Cerebellar nuclear complex (tissue), 1 donor: ENCODE measurements at places on chromosomes 2 and 18.

DNA sequence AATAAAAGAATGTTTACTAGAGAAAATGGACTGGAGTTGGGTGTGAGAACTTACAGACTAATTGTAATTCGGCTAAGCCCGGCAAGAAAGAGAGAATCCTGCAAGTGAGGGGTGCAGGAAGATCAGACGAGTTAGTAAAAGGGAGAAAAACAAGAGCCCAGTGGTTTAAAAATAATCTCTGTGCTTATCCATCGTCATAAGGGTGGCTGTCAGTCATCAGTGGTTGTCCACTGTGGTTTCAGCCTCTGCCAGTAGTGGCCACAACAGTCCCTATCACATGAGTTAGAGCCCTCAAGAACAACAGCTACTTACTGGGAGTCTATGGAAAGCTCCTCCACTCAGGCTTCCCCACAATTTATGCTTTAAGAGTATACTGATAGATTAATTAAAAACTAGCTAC lies 239.8 kb downstream of the SETBP1 start:
- no peak for DNase-seq

DNA sequence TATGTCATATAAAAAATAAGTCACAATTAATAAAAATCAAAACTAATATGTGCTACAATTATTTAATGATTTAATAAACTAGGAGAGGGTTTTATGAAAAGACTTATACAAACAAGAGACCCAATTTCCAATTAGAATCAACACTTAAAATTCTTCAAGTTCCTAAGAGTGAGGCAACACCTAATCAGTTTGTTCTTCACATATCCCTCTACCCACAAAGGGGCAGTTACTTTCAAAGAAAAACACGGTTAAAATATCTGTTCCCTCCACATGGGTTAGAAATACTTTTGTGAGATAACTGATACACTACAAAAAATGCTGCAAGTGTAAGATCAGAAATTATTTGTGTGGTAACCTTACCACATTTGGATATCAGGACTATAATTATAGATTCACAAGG lies 357.0 kb downstream of the ERBB4 start:
- no peak for DNase-seq

- no peak for DNase-seq
These were observed 693 bp upstream of the PDK1 start for GRCh38 chr2:172555272-172555521.

DNA sequence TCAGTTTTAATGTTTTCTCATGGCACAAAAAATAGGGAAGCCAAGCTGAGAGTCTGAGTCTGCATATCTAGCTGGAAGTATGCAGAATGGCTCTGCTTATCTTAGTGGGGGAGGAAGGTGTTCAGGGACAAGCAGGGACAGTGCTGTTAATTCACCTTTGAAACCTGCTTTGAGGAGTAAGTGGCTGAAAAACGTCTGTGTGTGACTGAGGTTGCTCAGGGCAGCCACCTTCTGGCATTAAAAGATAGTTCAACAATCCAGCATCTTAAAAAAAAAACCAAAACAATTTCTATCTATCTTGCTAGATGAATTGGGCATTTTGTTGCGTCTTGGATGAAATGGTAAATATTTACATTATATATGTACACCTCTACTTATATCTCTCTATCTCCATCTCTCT lies 2.0 kb upstream of the TRPM8 start:
- no peak for DNase-seq

- DNase-seq: no peak
These were observed 77.9 kb downstream of the CLIP4 start for GRCh38 chr2:29193111-29193510.

- DNase-seq: no peak
These were observed 164.5 kb upstream of the SIX3 start for GRCh38 chr2:44777036-44777435.

DNA sequence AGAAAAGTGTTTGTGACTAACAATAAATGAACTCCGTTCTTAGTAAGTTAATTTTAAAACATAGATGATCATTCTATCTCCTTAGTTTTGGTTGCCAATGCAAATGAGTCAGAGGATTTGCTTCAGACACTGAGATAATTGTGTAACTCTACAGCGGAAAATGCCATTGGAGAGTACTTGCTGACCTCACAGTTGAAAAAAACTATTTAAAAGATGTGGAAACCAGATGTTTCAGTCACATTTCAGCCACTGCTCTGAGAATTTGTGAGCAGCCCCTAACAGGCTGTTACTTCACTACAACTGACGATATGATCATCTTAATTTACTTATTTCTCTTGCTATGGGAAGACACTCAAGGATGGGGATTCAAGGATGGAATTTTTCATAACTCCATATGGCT lies at the start of gene TNFAIP6:
Gene TNFAIP6, plus strand, starts transcription at position 234 of the 400 bp plus-strand sequence. Its CDS starts 75 bp downstream, at position 309.
- no peak for DNase-seq

DNA sequence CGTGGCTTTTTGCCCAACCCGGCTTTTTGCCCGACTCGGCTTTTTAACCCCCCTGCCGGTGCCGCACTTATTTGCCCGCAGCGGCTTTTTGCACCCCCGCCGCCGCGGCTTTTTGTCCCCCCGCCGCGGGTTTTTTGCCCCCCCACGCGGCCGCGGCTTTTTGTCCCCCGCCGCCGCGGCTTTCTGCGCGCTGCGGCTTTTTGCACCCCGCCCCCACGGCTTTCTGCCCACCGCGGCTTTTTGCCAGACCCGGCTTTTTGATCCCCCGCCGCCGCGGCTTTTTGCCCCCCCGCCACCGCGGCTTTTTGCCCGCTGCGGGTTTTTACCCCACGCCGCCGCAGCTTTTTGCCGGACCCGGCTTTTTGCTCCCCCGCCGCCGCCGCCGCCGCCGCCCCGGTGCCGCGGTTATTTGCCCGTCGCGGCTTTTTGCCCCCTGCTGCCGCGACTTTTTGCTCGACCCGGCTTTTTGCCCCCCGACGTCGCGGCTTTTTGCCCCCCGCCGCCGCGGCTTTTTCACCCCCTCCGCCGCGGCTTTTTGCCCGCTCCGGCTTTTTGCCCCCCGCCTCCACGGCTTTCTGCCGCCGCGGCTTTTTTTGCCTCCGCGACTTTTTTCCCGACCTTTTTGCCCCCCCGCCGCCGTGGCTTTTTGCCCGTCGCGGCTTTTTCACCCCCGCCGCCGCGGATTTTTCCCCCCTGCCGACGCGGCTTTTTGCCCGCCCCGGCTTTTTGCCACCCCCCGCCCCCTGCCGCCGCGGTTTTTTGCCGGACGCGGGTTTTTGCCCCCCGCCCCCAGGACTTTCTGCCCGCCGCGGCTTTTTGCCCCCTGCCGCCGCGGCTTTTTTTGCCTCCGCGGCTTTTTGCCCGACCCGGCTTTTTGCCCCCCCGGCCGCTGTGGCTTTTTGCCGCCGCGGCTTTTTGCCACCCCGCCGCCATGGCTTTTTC lies 2786.5 kb downstream of the RPIA start:
- no peak for DNase-seq

- DNase-seq: no peak
These were observed 6.5 kb upstream of the THOC1 start for GRCh38 chr18:274313-274712.

GRCh38 chr18:47036298-47036874 lies 965 bp upstream of the ELOA2 start:
- DNase-seq: no peak

DNA sequence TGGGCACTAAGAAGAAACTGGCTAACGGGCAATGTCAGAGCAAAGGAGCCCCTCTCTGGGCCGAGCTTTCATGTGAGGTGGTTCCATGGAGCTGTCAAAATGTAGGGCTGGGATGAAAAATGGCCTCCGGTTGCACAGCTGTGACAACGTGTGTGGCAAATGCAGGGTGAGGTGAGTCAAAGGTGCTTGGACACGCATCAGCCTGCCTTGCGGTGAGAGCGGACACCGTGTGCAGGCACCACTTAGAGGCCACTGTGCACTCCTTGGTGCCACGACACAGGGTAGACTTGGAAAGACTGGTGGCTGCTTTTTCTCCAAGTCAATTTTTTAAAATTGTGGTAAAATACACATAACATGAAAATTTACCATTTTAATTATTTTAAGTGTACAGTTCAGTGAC lies 195.4 kb downstream of the ZBTB7C start:
- no peak for DNase-seq

DNA sequence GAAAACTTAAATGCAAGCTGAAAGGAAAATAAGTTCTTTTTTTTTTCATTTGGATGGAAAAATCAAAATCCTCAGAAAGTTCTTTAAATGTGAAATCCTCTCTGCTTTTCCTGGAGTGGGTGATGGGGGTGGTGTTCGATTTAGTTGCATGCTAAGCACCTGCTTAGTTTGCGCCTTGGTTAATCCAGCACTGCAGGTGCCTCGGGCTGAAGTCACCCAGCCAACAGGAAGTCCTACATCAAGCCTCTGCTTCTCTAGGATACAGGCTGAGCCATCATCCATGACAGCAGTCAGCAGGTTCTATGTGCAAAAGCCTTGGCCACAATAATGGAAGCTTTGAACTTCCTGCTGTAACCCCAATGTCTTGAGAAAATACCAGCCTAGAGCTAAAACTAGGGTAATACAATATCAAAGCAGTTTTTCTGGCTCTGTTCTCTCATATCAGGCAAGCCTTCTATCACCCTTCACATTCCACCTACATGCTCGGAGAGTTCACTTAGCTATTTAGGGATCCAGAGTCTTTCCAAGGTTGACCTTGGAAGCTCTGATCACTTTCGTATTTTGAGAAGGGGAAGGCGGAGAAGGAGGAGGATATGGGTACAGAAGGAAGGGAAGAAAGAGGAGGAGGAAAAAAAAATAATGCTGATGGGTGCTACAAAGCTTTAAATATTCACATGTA lies 116.1 kb upstream of the LRRTM1 start:
- DNase-seq: no peak

DNA sequence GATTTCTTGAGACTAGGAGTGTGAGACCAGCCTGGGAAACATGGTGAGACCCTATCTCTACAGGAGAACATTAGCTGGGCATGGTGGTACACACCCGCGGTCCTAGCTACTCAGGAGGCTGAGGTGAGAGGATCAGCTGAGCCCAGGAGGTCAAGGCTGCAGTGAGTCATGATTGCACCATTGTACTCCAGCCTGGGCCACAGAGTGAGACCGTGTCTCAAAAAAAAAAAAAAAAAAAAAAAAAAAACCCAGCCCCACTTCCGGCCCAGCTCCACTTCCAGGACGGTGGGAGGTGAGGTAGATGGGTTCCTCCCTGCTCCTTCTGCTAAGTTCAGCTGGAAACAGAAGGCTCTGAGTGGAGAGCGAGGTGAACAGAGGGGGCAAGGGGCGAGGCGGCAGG lies 41.4 kb upstream of the NFATC1 start:
- DNase-seq: no peak

GRCh38 chr2:200905618-200906296 lies 16.6 kb downstream of the NIF3L1 start:
- peak; percentile 13 for DNase-seq

DNA sequence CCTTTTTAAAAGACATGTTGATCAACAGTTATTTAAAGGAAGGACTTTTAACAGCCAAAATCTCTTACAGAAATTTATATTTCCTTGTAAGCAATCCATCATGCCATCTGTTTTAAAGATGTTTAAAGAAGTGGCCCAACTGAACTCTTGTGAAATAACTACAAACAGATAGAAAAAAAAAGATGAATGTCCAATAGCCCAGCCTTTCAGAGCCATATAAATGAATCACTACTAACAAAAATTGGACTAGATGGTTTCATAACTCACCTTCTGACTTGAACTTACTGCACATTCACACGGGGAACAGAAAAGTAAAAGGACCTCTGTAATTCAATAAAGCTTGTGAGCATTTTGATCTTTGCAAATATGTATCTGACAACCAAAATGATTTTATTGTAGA lies 319.0 kb upstream of the CHAC2 start:
- DNase-seq: no peak

DNA sequence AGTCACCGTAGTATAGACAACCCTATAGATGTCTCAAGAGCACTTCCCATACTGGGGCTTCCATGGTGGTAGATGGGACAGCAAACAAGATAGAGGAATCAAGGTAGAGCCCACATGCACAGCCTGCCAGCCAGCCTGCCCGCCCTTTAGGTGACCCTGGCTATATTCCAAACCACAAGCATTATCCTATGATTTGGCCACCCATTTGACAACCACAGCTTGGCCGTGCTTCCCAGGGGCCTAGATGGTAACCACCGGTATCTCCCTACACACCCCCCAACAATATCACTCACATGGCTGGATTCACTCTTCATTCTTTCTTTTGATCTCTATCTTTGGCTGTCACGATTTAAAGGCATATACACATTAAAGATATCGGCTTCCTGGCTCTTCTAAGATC lies 85.3 kb downstream of the CDK15 start:
- DNase-seq: no peak

DNA sequence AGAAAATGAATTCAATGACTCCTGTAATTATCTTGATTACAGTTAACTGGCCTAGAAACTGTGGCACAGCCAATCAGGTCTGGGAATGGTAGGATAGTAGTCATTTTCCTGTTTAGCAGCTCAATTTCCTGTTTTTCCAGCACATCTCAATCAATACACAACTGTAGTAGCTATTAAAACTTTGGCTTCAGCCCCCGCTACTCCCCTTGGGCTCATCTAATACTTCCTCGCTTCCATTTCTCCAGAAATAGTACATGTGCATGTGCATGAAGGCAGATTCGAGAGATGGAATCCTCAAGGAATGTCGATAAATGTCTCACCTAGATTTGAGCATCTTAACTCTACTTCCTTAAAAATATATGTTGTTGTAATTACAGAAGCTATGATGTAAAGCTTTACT lies 9.7 kb downstream of the COBLL1 start:
- DNase-seq: no peak

DNA sequence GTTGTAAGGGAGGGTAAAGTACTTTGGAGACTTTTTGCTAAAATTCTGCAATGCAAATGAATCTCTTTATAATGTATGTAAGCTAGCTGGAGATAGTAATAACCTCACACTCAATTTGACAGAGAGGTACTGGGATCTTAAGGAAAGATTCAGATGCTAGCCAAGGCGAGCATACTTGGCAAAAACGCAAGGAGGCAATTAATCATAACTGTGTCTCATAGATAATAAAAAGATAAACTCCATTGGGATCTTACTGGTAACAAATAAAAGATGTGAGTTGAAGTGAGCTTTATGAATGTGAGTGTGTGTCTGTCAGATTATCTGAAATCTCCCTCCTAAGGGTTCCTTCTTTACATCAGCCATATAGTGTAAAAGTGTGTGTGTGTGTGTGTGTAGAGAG lies 533.0 kb downstream of the TMX3 start:
- no peak for DNase-seq

DNA sequence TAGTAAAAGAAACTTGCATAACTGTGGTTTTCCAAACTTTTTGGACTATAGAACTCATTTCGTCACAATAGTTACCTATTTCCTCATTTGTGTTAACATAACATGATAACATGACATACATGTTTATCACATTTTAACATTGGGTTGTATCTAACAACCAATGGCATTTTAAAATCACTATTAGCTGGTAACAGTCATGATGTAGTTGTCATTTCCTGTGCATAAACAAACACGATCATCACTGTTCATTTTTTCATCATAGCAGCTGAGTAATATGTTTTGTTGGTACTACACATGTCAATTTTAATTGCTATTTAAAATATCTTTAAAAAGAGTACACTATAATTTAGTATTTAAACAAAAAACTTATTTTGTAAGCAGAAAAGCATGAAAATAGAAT lies 402.4 kb downstream of the SATB2 start:
- no peak for DNase-seq

DNA sequence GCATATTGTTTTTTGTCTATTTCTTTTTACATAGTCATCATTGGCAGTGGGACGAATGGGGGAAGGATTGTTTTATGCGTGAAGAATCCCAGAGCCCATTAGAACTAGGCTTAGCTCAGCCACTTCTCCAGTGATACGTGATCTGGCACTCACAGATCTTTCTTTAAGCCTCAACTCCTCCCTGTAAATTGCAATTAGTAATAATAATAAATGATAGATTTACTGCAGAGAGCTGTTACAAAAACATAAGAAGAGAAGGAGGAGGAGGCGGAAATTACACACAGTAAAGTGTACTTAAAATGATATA lies 629.3 kb downstream of the NRXN1 start:
- DNase-seq: no peak

GRCh38 chr2:46915811-46916630 lies 415 bp upstream of the MCFD2 start:
- DNase-seq: peak; percentile 48
